ENCODE measurements at places on chromosomes 2 and 18.
A peak's percentile ranks its signal among the peaks of the same experiment; 100 is the strongest.

DNA sequence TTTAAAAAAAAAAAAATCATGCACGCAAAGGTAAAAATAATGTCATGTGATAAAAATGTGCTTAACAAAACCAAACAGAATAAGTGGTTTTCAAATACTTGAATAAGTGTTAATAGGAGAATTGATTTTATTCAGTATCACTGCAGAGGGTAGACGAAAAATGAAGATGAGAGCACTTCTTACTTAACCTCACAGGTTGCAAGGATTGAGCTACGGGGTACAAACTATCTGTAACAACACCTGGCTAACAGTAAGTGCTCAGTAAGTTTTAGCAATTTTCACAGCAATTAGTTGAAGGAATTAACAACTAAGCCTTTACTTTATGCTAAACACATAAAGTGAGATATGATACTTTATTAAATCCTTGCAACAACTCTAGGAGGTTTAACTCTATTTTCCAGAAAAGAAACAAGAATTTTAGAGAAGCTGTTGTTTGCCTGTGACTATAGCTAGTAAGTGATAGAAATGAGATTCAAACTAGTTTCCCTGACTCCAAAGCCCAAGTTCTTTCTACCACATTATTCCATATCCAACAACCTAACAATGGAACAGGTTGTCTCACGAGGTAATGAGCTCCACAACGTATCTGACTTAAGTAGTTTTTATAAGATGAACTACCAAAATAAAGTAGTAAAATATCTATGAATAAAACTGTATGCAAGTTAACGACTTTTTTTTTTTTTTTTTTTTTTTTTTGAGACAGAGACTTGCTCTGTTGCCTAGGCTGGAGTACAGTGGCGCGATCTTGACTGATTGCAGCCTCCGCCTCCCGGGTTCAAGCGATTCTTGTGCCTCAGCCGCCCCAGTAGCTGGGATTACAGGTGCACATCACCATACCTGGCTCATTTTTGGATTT lies 4.7 kb downstream of the PRKD3 start:
- peaks cover 7% of the 10 kb centered on the region for H3K27me3 ChIP-seq
- no peak for DNase-seq
- H3K4me1 ChIP-seq: peaks cover 30% of the 10 kb centered on the region
- no peak overlapping the region for H3K27ac ChIP-seq

- H3K27me3 ChIP-seq: peaks cover 16% of the 10 kb centered on the region
- DNase-seq: no peak
- peaks cover 3% of the 10 kb centered on the region for H3K36me3 ChIP-seq
- no peak overlapping the region for H3K4me3 ChIP-seq
Observed at GRCh38 chr18:76791106-76791505, 31.3 kb upstream of the ZNF236 start.

GRCh38 chr2:170455617-170456426 lies 259.3 kb upstream of the SP5 start:
- no peaks in the 10 kb centered on the region for H3K36me3 ChIP-seq
- peaks cover 3% of the 10 kb centered on the region for H3K27me3 ChIP-seq

DNA sequence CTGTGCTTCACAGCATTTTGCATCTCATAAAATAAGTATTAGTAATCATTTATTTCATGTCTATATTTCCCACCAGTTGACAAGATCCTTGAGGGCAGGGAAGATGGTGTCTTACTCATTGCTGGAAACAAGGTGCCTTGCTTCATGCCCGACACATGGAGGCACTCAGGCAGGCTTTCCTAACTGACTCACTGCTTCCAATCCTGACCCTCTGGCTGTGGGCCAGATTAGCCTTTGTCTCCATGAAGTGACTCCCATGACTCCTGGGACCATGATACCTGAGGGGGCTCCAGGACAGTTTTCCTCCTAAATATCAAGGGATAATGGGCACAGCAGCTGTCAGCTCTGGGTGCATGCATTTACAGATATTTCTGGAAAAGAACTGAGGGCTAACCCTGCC lies 275.1 kb downstream of the AGPS start:
- DNase-seq: no peak
- H3K36me3 ChIP-seq: no peaks in the 10 kb centered on the region
- peaks cover 5% of the 10 kb centered on the region for H3K27me3 ChIP-seq
- no peak overlapping the region for H3K4me3 ChIP-seq

DNA sequence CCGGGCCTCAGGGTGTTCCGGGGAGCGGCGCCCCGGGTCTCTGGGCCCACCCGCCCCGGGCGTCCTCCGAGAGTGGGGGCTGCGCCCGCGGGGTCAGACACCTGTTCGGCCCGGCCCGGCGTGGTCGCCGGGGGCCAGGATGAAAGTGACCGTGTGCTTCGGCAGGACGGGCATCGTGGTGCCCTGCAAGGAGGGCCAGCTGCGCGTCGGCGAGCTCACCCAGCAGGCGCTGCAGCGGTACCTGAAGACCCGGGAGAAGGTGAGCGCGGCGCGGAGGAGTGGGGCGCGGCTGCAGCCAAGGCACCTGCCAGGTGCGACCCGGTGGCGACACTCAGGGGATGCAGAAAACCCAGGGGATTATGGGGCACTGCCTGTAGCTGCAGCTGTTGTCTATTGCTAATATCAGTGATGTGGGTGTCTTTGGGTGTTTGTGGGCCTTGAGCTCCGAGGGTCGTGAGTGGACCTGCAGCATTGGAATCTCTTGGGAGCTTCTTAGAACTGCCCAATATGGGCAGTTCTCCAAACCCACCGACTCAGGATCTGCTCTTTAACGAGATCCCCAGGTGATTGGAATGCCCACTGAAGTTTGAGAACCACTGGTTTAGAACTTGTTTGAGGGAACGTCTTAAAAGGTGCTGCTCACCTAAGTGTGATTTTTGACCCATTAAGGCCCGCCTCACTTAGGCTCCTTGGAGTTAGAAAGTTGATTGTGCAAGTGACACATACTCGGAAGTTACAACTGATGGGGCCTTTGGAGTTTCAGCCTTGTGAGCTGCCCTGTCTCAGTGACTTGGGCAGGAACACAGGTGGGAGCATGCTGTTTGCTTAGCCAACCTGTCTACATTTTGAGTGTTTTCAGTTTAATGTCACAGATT lies 823 bp downstream of the PARD3B start:
- H3K27ac ChIP-seq: no peak overlapping the region
- H3K4me3 ChIP-seq: peak overlapping the region; percentile 71
- H3K36me3 ChIP-seq: no peaks in the 10 kb centered on the region
- peaks cover 8% of the 10 kb centered on the region for H3K4me1 ChIP-seq

DNA sequence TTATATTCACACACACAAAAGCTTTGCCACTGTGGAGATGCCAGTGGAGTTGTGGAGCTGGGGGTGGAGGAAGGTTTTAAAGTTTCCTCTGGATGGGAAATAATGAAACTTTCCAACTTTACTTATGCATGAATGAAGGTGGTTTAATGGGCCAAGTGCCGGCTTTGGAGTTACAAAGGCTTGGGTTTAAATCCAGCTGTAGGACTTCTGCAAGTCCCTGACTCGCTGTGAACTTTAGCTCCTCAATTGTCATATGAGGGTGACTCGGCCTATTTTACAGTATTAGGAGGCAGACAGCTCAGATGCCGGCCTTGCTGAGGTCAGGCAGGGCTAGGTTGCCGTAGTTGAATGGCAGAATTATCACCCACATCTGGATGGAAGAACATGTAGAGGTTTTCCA lies 415.8 kb upstream of the TRIB2 start:
- no peak overlapping the region for H3K27ac ChIP-seq
- H3K4me3 ChIP-seq: no peak overlapping the region
- peaks cover 40% of the 10 kb centered on the region for H3K4me1 ChIP-seq
- no peaks in the 10 kb centered on the region for H3K27me3 ChIP-seq
- no peak for DNase-seq

GRCh38 chr2:139465789-139466188 lies 685.6 kb upstream of the NXPH2 start:
- H3K36me3 ChIP-seq: no peaks in the 10 kb centered on the region
- no peak overlapping the region for H3K27ac ChIP-seq
- no peaks in the 10 kb centered on the region for H3K27me3 ChIP-seq

GRCh38 chr18:31617031-31617717 lies 25.5 kb downstream of the TTR start:
- no peaks in the 10 kb centered on the region for H3K36me3 ChIP-seq
- H3K4me1 ChIP-seq: no peaks in the 10 kb centered on the region
- H3K27ac ChIP-seq: no peak overlapping the region
- DNase-seq: no peak
- H3K27me3 ChIP-seq: peaks cover 7% of the 10 kb centered on the region

GRCh38 chr2:199883474-199884212 lies 27.4 kb upstream of the C2orf69 start:
- H3K27me3 ChIP-seq: peaks cover 11% of the 10 kb centered on the region
- no peak for DNase-seq
- no peak overlapping the region for H3K4me3 ChIP-seq
- H3K36me3 ChIP-seq: peaks cover under 1% of the 10 kb centered on the region
- no peaks in the 10 kb centered on the region for H3K4me1 ChIP-seq
- H3K27ac ChIP-seq: no peak overlapping the region

- no peak overlapping the region for H3K27ac ChIP-seq
- H3K27me3 ChIP-seq: no peaks in the 10 kb centered on the region
- H3K4me3 ChIP-seq: no peak overlapping the region
- H3K4me1 ChIP-seq: no peaks in the 10 kb centered on the region
- no peak for DNase-seq
Observed at GRCh38 chr18:61136711-61137251, 196.4 kb upstream of the CDH20 start.

DNA sequence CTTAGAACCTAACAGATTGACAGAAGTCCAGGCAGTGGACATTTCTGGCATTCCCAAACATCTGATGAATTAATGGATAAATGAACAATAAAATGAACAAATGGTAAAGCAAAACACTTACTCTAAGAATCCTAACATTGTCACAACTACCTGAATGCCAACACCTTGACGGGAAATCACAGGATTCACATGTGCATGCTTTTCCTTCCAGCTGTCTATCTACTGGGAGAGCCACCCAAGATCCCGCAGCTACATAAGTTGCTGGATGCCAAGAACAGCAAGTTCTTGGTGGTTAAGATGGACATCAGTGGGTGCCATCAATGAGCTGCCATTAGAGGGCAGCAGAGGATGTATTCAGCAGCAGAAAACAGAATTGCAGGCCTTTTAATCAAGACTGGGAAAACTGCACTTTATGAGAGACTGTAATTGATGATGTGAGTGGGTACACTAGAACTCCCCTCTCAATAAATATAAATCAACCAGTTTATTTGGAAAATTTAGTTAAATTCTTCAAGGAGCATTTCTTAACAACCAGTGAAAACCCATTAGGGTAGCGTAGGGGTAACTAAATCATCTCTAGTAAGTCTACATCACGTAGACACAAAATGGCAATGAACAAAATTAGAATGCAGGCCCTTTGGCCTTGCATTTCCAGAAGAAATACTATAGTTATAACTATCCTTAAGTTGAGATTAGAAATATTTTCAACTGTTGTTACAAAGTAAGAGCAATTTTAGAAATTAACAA lies 45.6 kb downstream of the SESTD1 start:
- no peak overlapping the region for H3K27ac ChIP-seq
- no peaks in the 10 kb centered on the region for H3K4me1 ChIP-seq
- peak; percentile 39 for DNase-seq

GRCh38 chr2:78561876-78562275 lies 463.6 kb upstream of the REG3G start:
- H3K36me3 ChIP-seq: no peaks in the 10 kb centered on the region
- DNase-seq: no peak
- H3K27ac ChIP-seq: no peak overlapping the region

- DNase-seq: no peak
- H3K27ac ChIP-seq: peak overlapping the region; percentile 9
- H3K36me3 ChIP-seq: peaks cover 61% of the 10 kb centered on the region
- peaks cover 6% of the 10 kb centered on the region for H3K4me1 ChIP-seq
- H3K27me3 ChIP-seq: no peaks in the 10 kb centered on the region
Observed at GRCh38 chr2:224847381-224847780, 131.2 kb upstream of the CCDC195 start.

DNA sequence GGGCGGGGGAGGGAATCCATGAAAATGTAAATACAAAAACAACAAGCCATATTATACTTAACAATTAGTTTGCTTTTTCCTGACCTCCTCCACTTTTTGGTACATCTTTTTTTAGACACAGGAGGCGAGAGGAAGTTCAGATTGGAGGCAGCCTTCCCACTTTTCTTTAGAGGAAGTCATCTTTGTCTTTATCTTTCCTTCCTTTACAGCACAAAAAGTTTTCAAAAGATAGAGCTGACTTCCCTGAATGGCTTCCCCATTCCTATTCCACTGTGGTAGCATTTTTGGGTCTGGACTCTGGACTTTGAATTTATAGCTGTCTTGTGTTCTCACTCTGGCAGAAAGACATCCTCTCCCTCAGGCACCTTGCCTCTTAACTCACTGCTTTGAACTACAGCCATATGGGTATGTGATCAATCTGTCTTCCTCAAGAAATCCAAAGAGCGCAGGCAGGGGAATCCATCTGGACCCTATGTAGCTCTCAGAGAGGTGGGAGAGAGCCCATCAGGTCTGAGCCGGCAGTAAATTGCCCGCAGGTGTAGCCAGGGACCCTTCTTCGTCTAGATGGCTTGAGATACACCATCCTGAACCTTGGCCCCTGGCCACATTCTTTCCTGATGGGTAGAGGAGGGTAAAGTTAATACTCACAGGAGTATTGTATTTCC lies 101.9 kb downstream of the AQP4 start:
- no peak overlapping the region for H3K27ac ChIP-seq
- no peak for DNase-seq
- no peaks in the 10 kb centered on the region for H3K27me3 ChIP-seq

Measured in activated naive CD8-positive, alpha-beta T cell treated with anti-CD3 and anti-CD28 coated beads, Interleukin-2, amount 10 ng/mL, durations not matched to agents 7 days and 5 days (primary cell).